ENCODE measurements at places on chromosomes 4 and X.
A peak's percentile ranks its signal among the peaks of the same experiment; 100 is the strongest.

DNA sequence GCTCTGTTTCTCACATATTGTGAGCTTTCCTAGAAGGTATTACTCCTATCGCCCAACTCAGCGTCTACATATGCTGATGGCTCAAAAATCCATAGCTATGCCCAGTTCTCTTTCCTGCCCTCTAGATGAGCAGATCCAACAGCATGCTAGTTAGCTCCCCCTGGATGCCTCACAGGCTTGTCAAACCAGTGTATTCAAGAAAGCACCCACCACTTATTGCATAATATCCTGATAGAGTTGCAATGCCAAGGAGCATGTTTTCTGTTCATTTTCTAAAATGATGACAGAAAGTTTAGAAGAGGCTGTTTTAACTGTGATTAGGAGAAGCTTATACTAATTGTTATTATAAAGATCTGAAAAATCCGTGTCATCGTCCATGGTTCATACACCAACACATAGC lies 1.9 kb upstream of the PACRGL start:
- peak; percentile 75 for DNase-seq

DNA sequence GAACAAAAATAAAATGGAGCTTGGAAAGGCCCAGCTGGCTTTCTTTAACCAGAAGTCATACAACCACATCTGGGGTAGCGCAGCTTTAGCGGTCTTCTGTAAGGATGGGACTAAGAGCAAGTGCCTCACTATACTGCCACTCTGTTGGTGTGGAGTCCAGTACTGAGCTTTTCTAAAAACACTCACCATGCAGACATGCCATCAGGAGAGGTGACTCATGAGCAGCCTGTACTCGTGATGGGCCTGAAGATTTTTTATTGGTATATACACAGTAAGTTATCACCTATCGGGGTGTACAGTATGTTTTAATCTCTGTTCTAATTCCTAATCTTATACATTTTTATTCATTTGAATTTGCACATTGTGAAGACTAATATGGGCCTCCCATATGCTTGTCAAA lies 9.6 kb downstream of the PPP3CA start:
- no peak for DNase-seq

- DNase-seq: no peak
Observed at GRCh38 chrX:40149286-40150175, 51.8 kb upstream of the BCOR start.

- no peak for DNase-seq
Observed at GRCh38 chr4:136935305-136935704, 597.0 kb downstream of the PCDH18 start.

GRCh38 chr4:176642472-176642871 lies 150.2 kb downstream of the VEGFC start:
- DNase-seq: no peak

- DNase-seq: no peak
Observed at GRCh38 chr4:118760092-118760491, 74.9 kb downstream of the METTL14 start.

DNA sequence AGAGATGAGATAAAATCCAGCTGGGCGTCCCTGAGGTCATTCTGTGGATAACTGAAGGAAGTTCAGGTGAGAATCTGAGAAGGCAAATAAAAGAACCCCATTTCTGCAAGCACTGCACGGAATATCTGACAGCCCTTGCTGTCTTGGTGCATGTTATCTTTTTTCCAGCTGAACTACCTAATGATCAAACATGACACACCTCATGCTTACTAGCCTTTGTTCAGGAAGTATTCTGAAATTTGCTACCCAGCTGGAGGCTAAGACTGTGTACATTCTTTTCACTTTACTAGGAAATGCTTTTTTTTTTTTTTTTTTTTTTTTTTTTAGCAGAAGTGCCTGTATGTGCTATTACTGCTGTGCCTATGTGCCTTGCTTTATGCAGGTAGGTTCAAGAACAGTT lies 718.1 kb downstream of the SMARCA1 start:
- no peak for DNase-seq

- no peak for DNase-seq
Observed at GRCh38 chr4:109816082-109816442, 500 bp downstream of the GAR1 start.

GRCh38 chr4:1975391-1975801 lies 33.4 kb downstream of the NELFA start:
- DNase-seq: no peak

GRCh38 chr4:1599026-1599481 lies 85.1 kb downstream of the FAM53A start:
- DNase-seq: no peak

GRCh38 chr4:174534461-174534860 lies 12.2 kb upstream of the HPGD start:
- no peak for DNase-seq

Data from OCI-M1 (cell line).